ENCODE measurements at places on chromosomes 4 and X.

DNA sequence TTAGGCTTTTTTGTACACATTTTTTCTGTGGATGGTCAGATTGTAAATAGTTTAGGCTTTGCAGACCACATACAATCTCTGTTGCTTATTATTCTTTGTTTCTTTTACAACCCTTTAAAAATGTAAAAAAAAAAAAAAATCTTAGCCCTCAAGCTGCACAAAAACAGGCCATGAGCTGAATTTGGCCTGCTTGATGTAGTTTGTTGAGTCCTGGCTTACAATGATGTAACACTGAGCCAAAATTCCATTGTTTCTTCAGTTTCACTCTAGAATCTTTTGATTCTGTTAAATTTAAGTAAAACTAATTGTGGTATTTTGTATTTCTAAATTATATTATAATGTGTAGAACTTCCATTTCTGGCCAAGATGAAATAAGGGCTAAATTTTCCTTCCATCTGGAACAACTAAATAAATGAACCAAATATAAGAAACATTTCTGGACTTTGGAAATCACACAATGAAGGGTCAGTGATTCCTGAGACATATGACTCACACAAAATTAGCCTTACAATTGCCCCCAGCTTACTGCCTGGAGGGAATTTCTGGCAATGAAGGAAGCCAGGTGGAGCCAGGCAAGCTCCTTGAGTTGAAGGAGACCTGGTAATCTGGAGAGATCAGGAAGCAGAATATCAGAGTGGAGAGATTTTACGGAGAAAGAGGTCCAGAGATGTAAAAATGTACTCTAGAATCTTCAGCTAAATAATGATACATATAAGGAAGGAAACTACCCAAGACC is 29.8 kb downstream of the IQCM start:
- DNase-seq: no peak

DNA sequence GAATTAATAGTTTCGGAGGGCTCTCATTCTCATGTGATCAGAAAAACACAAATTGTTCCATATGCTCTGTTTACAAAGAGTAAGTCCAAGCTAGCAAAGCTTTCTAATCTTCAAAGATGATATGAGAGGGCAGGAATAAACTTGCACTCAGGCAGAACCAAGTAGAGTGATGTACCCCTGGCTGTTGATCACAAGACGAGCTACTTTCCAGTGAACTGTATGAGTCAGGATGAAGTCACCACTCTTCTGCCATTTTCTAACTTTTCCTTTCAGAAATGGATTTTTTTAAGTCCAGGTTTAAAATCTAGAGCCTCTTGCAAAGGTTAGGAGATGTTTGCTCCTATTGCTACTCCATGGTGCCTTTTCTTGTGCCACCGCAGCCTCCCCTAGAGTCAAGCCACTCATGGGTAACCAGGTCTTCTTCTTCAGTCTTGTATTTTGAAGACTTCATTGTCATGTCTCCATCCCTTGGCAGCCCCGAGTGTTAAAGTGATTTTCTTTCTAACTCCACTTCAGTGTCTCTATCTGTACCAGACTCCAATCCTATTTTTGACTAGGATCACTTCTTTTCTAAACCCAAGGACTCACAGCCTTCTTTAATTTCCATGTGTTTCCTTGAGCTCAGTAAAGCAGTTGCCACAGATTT is 171.9 kb upstream of the GALNT7 start:
- DNase-seq: no peak

DNA sequence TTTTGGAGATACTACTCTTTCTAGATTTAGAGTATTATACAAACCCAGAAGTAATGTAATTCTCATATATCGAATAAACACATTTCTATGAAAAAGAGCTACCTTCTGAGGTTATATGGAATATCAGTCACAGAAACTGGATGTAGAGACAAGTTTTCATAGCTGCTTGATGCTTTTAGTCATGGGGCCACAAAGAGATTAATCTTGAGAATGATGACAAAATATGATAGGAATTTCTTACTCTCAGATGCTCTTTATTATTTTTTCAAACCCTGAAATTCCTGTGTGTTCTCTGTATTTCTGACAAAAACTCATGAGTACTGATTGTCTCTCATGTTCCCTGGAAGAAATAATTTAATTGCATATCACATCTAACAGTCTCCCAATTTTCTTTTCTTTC is 662.5 kb downstream of the RAPGEF2 start:
- no peak for DNase-seq

GRCh38 chrX:21998037-21998436 is 34.1 kb upstream of the PHEX start:
- no peak for DNase-seq

DNA sequence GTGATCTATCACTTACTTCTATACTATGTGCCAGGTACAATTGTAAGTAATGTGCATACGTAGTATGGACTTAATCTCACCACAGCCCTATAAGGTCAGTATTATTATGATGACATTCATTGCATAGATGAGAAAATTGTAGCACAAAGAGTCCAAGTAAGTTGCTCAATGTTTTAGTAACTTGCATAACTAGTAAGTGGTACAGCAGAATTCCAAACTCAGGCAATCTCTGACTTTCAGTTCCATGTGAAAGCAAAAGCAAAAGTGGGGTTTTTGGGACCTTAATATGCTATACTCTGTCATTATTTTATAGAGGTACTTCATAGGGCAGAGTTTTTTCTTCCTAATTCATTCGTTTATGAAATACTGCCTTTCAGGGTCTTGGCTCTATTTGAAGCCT is 188.8 kb upstream of the VEGFC start:
- DNase-seq: no peak

- DNase-seq: no peak
Measured at GRCh38 chr4:86398187-86398586, 38.3 kb upstream of the MAPK10 start.

- DNase-seq: no peak
Measured at GRCh38 chr4:54185866-54186265, 43.2 kb upstream of the PDGFRA start.
